ENCODE measurements at places on chromosomes 2 and 18.
A peak's percentile ranks its signal among the peaks of the same experiment; 100 is the strongest.

GRCh38 chr2:223007531-223007930 is 44.5 kb upstream of the KCNE4 start:
- no peak for DNase-seq

DNA sequence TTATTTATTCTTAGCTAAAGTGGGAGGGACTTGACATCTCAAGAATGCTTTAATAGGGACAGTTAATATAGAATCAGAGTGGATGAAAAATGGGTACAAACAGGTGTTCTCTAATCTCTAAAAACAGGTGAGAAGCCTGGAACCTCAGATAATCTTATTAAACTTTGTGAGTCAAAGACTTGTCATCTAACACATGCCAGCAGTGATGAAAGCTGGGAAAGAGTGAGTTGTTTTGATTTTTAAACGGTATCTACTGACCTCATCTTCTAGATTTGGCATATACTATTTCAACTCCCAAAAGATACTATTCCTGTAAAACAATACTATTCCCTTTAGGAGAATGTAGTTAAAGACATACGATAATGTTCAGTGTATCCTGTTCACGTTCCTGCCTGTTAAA is 103.4 kb downstream of the CCDC141 start:
- DNase-seq, result no peak

GRCh38 chr2:39738936-39739335 is 40.1 kb downstream of the THUMPD2 start:
- DNase-seq, result no peak

DNA sequence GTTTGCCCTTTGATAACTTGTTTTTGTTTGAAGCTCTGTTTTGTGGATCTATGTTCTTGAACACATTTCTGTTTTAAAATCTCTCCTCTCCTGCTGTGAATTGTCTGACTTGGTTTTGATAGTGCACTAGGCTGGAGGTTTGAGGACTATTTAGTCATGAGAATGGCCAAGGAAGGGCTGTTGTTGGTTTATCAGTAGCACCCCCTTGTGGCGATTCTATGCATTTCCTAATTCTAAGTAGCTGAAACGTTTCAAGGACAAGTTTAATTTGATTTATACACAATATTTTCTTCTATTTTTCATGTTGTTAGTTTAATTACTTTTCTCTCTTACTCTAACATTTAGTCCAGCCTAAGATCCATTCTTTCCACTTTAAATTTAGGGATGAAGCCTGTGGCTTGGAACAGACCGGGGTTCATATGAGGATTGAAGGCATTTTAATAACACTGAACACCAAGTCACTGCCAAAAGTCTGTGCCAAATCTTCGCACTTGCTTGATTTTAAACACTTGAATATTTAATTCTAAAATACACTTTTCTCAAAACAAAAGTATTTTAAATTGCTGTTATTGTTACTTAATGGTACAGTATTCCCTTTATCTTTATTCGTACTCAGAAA is 166.0 kb downstream of the SOCS6 start:
- DNase-seq, result no peak

GRCh38 chr2:102815285-102815684 is 53.5 kb downstream of the TMEM182 start:
- DNase-seq, result no peak

GRCh38 chr18:12003894-12004293 is 22.6 kb downstream of the IMPA2 start:
- no peak for DNase-seq

DNA sequence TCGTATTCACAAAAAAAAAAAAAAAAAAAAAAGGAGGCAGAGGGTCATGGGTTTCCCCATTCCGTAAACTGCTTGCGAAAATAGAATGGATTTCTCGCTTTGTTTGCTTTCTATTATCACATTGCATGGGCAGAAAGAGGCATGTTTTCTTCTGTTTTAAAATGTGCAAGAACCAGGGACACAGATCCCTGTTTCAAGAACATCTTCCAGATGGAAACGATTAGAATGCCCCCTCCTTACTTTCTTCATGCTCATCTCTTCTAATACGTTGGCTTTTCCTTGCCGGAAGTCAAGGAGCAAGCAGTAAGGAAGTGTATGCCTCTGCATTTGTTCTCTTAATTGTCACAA is 51.0 kb upstream of the ZNF516 start:
- no peak for DNase-seq

DNA sequence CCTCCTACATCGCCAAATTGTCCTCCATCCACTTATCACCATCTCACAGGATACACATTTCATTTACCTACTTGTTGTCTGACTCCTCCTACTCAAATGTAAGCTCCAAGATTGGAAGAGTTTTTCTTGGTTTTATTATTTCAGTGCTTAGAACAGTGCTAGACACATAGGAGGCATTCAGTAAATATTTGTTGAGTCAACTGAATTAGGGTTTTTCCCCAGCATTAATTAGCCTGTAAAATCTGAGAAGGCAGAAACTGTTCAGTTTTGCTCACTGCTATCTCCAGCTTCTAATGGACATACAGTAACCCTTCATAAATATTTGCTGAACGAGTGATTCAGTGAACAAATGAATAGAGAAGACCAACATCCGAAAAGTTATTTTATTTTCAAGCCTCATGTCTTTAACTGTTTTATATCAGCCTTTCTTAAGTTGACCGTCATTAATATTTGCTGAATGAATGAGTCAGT is 800 bp downstream of the TTC21B start:
- DNase-seq, result no peak

GRCh38 chr2:183078163-183078463 is 434 bp upstream of the DUSP19 start:
- peak; percentile 76 for DNase-seq

- peak; percentile 82 for DNase-seq
These were observed 30.2 kb downstream of the GLI2 start for GRCh38 chr2:120765678-120766469.

GRCh38 chr2:148184976-148185375 is 164.1 kb downstream of the MBD5 start:
- DNase-seq, result no peak

DNA sequence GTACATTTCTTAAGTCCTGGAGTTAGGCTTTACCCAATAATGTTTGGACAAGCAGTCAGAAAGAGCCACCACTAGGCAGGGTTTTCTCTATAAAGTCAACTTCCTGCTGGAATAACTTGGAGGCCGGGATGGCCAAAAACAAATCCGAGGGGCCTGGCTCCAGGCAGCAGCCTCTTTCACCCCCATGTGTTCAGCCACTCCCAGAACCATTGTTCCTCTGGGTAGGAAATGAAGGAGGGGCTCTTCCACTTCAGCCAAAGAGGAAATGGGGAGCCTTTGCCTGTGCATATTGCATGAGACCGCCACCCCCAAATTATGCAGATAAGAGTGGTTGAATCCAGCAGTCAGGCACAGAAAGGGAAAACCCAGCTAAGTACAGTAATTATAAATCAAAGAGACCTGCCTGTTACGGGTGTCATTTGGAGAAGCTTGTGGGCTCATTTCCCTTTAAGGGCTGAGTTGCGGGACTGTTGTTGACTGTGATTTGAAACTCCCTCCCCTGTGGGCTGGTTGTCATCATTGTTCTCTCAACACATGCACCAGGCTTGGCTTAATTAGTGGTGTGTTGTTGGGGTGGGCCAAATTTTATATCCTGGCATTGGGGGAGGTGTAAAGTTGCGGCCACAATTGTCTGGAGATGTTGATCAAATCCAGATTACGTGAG is 212.8 kb upstream of the SOX11 start:
- no peak for DNase-seq

GRCh38 chr2:198055716-198056115 is 251.3 kb downstream of the PLCL1 start:
- no peak for DNase-seq

DNA sequence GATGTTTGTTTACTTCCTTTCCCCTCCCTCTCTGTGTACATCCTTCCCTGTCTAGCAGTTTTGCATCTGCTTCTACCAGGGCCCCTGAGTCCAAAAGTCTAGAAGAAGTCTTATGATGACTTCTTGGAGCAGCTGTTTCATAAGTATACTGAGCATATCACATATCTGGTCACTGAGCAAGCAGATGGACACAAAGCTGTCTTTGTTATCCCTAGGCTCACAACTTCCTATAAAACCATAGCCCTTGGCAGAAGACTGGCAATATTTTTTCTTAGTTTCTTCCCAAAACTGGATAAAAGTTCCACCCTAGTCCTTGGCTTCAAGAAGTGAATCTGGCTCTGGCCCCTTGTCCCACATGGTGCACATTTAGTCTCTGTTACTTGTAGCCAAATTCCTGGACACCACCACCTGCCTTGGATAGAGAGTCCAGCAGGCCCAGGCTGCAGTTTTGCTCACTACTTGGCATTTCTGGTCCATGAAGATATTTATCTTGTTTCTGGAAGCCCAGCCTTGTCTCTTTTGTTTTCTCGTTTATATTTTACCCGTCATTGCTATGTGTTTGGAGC is 22.5 kb downstream of the THOC1 start:
- no peak for DNase-seq

DNA sequence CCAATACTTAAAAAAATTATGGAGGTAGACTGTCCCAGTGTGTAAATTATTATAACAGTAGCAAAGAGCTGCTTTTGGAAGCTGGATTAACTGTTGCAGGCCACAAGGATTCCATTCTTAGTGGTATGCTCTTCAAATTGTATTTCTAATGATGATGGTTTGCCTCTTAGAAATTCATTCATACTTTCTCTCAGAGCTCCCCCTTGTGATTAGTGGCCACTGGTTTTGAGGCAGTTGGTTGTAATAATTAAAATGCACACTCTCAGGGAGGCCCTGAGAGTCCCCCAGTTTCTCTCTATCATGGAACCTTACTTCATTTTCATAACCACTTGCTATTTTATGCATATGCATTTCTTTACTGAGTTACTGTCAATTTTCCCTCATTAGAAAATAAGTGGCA is 122.5 kb downstream of the PLA2R1 start:
- no peak for DNase-seq

- DNase-seq, result no peak
These were observed 20.1 kb upstream of the SELENOI start for GRCh38 chr2:26325851-26326250.

- no peak for DNase-seq
These were observed 21.8 kb upstream of the CNRIP1 start for GRCh38 chr2:68341583-68341982.

DNA sequence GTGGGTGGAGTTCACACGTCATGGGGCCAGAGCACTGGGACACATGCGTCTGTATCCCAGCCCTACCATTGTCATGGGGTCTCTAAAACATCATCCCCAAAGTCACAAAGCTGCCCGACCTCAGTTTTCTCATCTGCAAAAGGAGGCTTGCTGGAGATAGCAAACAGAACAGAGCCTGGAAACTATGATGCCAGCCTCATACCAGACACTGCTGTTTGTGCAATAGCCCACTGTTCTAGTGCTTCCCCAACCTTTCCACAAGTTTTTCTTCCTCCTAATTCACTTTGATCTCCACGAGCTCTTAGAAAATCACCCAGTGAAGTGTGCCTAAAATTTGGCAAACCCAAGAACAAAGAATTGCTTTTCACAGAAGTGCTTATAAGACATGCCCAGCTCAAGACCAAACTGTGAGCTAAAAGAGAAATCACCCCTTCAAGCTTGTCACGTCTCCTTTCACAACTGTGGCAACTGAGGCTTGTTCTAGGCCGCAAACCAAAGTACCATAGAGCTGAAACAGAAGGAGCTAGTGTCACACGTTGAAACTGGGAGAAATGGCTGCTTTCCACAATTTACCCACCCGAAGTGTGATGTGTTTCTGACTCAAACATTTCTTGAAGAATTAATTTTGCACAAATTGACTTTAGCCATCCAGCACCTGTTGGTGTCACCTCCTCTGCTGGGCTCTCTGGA is 162.7 kb upstream of the ID2 start:
- DNase-seq, result no peak

DNA sequence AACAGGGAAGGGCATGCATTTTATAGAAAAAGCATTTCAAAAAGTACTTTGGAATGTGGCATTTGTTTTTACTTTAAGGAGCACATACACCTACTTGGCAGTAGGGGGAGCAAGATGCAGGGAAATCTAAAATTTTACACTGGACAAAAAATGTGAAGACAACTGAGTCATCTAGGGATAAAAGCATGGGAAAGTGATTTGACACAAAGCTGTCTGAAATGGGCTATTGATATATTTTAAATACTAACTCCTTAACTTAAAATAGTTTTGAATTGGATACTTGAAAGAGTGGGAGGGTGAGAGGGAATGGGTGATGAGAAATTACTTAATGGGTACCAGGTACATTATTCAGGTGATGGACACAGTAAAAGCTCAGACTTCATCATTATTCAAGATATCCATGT is 15.8 kb downstream of the TMEM200C start:
- no peak for DNase-seq

DNA sequence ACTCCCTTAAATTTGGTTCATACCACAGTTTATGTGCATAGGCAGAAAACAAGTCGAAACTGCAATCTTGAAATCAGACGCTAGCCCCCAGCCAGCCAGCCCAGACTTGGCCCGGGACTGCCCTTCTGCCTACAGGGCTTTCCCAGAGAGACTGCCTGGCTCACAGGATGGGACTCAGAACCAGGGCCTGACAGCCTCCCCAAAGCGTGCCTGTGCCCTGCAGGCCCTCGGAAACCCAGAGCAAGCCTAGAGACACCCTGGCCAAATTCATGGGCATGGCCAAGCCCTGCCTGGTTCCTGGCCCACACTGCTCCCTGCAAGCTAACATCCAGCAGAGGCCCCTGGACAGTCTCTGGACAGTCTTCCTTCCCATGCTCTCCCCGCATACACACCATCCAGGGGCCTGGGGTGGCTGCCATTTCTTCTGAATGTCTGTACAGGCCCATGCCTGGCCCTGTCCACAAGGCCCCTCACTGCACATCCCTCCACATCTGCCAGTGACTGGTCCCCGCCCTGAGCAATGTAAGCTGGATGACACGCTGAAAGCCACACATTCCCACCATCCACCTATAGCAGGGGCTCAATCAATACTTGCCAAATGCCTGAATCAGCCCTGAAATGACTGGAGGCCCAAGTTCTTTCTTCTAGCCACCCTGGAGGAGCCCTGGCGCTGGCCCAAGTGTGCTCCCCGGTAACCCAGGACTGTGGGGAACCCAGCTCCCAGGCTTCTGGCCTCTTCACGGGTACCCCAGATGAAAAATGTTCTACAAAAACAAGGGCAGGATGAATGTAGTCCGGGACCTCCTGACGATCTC is 73.1 kb downstream of the HDAC4 start:
- no peak for DNase-seq

Measured in spleen (tissue), 13 donors.